ENCODE measurements at places on chromosomes 2 and 18.

GRCh38 chr2:227456772-227457171, 15.2 kb upstream of the AGFG1 start:
- DNase-seq: no peak

- DNase-seq: no peak
These were observed 77.6 kb upstream of the ZNF516 start for GRCh38 chr18:76572518-76573247.

GRCh38 chr2:24984912-24985311, 13.2 kb upstream of the DNAJC27 start:
- no peak for DNase-seq

GRCh38 chr2:30894498-30895119, 87.4 kb upstream of the CAPN13 start:
- no peak for DNase-seq

DNA sequence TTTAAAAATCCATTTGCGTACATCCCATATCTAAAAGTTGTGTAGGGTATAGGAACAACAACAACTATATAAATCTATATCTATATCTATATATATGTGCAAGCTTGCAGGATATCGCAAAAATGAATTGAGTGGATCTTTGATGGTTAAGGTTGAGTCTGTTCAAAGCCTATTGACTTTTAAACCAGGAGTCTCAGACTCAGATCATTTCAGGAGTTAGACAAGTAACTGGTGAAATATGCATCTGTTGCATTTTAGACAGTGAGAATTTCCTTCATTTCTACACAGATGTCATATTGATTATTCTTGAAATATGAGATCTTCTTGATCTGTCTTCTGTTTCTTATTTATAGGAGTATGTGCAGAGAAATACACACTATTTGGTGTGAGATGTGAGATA, 66.5 kb downstream of the PARD3B start:
- no peak for DNase-seq

GRCh38 chr2:237864940-237865622, 5.7 kb downstream of the RAMP1 start:
- DNase-seq: no peak

All from nucleus accumbens (tissue), 56 donors.